ENCODE measurements at places on chromosomes 13 and 19.

GRCh38 chr19:16750081-16750480 lies 30.4 kb downstream of the NWD1 start:
- no peak for DNase-seq

DNA sequence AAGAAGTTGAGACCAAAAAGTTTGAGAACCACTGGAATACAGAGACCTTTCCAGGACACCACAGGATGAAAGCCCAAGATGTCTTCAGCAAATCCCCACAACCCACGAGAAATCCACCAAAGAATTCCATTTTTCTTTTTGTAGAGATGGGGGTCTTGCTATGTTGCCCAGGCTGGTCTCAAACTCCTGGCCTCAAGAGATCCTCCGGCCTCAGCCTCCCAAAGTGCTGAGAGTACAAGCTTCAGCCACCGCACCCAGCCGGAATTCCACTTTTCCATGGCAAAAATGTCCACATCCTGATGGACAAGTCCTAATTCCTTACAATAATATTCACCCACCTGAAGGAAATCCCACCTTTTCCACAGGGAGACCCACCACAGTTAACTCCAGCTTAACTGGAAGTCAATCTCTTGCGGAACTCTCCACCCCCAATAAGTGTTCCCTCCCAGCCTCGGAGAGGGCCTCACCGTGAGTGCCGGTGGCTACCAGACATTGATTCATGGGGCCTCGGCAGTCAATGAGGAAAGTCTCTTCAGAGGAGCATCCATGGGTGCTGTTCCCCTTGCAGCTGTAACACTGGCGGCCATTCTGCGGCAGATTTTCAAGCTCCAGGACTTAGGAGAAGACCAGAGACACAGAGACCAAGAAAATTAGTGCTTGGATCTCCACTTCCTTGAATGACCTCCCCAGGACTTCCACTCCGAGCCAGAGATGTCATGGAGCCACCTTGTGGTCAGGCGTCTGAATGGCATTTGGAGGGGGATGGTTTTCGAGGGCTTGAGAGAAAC lies 12.3 kb upstream of the CADM4 start:
- DNase-seq: peak; percentile 91

GRCh38 chr13:45011198-45011597 lies 21.9 kb downstream of the GPALPP1 start:
- DNase-seq: no peak

GRCh38 chr13:67228916-67229315 lies 1.2 kb downstream of the PCDH9 start:
- DNase-seq: peak; percentile 44

- no peak for DNase-seq
Measured at GRCh38 chr19:51114087-51114729, 6.0 kb upstream of the CTU1 start.

GRCh38 chr19:45391346-45391745 lies 13.5 kb downstream of the PPP1R13L start:
- DNase-seq: peak; percentile 44

DNA sequence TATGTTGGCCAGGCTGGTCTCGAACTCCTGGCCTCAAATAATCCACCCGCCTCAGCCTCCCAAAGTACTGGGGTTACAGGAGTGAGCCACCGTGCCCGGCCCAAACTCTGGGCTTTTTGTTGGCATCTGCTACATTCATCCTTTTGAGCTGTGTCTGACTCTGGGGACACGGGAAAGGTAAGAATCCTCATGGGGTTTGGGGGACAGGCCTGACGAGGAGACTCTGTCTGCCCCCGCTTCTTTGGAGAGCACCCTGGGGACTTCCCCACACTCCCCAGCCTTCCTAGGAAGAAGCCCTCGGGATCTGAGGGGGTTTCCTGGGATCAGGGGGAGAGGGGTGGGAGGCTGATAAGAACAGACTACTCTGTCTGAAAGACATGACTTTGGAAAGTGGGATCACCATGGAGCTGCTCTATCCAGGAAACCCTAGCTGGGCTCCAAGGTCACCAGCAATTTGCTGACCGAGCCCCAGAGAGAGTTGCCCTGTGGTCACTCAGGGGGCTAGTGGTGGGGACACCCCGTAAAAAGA lies 8.1 kb upstream of the FCER2 start:
- DNase-seq: no peak

GRCh38 chr13:59450229-59450628 lies 713.5 kb downstream of the DIAPH3 start:
- DNase-seq: no peak

GRCh38 chr19:5150902-5151741 lies 182.2 kb downstream of the KDM4B start:
- no peak for DNase-seq

- no peak for DNase-seq
Measured at GRCh38 chr13:32857689-32858088, 158.5 kb upstream of the KL start.

DNA sequence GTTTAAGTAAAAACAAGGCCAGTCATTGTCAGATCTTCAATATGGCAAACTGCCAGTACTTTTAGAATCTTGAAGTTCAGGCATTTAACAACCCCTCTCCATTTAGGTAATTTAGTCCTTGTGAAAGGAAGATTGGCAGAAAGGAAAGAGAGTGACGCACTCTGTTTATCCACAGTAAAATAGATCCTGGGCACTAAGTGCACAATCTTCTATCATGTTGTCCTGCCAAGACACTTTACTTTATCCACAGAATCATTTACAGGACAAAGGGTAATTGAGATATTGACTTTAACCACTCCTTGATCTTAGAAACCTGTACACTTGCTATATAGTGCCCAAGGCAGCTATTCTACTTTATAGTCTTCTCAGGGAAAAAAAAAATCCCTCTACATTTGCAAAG lies 786.4 kb upstream of the SLITRK1 start:
- DNase-seq: no peak

DNA sequence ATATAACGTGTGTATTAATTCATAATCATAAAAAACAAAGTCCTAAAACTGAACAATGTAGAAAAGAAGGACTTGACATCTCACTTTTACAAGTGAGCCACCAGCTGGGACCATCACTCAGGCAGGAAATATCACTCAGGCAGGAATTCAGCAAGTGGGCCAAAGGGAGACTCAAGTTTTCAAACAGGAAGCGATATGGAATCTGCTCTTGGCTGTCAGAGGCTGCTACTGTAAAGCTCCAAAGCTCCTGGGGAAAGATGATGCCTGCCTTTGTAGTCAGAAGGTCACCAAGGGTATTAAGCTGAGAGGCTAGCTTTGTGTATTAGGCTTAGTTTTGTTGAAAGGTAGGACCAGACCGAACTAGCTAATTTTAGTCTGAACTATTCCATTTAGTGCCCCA lies 5.5 kb upstream of the AKAP11 start:
- DNase-seq: no peak

GRCh38 chr19:5900976-5901375 lies 2.6 kb downstream of the NDUFA11 start:
- DNase-seq: no peak

GRCh38 chr19:27859689-27860088 lies 1353.3 kb downstream of the UQCRFS1 start:
- DNase-seq: no peak

DNA sequence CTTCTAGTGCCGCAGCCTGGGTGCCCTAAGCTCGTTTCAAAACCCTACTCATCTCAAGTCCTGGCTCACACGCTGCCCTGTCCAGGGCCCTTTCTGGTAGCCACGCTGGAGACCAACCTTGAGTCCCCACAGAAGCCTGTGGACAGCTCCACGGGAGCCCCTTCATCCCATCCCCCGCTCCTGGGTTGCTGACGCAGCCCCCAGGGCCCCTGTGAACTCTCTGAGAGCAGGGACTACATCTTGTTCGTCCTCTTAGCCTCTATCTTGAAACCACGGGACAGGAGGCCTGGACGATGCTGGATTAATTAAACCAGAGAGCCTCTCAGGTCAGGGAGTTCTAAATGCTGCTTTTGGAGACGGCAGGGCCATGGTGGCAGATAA lies 7.4 kb downstream of the MLLT1 start:
- no peak for DNase-seq

DNA sequence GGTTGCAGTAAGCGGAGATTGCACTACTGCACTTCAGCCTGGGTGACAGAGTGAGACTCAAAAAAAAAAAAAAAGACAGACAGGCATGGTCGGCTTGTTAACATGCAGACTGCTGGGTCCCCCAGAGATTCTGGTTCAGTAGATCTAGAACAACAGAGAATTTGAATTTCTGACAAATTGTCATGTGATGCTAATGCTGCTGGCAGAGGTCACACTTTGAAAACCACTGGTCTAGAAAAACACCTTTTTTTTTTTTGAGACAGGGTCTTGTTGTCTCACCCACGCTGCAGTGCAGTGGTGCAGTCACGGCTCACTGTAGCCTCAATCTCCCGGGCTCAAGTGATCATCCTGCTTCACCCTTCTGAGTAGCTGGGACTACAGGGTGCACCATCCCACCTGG lies 7.7 kb upstream of the LRFN3 start:
- no peak for DNase-seq

DNA sequence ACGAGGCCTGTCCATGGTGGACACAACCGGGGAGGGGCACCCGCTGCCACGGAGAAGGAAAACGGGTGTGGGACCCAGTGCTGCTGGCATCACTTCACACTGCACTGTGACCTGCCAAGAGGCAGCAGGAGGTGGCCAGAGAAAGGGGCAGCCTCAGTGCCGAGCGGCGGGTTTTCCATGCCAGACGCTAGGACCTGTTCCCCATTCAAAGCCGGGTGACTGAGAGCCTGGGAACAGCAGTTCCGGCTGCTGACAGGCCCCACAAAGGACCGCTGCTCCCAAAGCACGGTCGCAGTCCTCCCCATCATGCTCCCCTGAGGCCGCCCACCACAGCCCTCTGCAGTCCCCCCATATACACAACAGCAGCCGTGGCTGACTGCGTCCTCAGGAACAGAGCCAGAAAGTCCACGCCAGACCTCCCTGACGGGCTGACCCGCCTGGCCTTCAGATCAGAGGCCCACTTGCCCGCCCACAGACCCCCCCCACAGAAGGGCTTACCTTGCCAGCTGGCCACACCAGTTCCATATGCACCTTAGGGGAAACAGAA lies 5.4 kb downstream of the AKAP8 start:
- DNase-seq: no peak

- no peak for DNase-seq
Measured at GRCh38 chr19:7355151-7355820, 6.5 kb downstream of the ARHGEF18 start.

GRCh38 chr13:67520886-67521285 lies 290.8 kb upstream of the PCDH9 start:
- DNase-seq: peak; percentile 38

- no peak for DNase-seq
Measured at GRCh38 chr19:40453151-40453735, 9.1 kb upstream of the SERTAD3 start.

DNA sequence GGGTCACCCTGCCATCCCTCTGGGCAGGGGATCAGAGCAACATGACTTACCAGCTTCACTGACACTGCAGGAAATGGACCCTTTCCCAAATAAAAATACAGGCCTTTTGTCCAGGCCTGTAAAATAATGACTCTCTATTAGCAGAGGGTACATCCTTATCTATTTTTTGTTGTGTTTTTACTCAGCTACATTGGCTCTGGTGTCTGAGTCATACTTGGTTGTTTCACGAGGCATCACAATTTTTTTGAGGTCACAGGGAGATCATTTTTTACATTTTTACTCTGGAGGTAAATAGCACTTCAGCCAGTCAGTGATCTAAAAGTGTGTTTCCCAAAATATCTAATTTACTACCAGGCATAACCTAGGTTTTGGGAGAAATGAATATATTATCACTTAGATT lies 6.9 kb upstream of the HTR2A start:
- DNase-seq: no peak

DNA sequence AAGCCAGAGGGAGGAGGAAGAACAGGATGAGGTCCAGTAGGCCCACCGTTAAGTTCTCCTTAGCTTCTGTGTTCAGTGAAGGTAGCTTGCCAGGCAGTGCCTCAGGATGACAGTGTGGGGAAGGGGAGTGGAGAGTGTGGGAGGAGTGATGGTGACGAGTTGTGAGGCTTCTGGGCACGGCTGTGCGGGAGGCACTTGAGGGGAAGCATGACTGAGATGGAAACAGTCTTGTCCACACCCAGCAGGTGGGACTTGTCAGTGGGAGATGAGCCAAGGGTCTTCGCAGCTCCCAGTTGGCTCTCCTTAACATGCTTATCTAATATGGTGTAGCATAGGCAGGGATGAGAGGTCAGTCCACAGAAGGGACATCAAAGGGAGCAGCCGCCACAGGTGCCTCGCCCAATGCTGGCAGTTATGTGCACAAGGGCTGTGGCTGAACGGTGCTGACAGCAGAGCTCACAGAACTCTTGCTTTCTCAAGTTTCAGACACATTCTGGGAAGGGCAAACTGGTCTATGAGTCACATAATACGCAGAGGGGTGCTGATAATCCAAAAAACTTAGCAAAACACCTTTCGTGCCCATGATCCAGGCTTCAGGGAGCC lies 47.5 kb downstream of the OXGR1 start:
- DNase-seq: no peak

DNA sequence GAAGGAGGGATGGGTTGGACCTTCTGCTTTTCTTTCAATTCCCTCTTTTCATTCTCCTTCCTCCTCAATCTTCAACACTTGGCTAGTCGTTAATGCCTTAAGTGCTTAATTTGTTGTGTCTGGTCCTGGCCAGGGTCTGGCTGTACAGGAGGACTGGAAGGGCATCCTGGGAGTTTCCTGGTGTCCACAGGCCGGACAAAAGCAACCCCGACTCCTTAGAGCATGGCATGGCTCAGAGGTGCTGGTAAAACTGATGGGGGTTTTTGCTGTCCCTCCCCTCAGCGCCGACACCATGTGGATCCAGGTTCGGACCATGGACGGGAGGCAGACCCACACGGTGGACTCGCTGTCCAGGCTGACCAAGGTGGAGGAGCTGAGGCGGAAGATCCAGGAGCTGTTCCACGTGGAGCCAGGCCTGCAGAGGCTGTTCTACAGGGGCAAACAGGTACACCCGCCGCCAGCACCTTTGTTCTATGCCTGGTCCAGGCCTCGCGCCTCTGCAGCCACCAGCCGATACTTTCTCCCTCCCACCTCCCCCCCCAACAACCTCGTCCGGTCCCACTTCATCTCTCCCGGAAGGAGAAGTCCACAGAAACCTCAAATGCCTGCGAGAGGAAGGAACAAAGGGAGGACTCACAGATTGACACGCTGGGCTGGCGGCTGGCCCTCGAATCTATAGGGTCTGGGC lies 1.4 kb downstream of the UHRF1 start:
- DNase-seq: peak; percentile 86

GRCh38 chr19:54160854-54161253 lies 1.3 kb upstream of the LENG1 start:
- no peak for DNase-seq

DNA sequence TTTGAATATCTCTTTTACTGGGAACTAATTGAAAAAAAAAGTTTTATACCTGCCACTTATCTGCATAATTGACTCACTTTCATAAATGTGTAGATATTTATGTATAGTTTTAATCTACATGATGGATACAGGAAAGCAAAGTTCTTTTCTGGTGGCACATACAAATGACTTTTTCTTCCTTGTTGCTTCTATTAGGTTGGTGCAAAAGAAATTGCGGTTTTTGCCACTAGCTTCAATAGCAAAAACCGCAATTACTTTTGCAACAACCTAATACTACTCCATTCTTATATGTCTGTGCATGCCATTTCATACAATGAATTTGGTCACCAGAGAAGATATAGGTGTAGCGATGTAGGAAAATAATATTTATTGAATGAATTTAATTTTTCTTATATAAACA lies 344.5 kb upstream of the PCDH20 start:
- DNase-seq: no peak
